ENCODE measurements at places on chromosomes 11 and 22.

DNA sequence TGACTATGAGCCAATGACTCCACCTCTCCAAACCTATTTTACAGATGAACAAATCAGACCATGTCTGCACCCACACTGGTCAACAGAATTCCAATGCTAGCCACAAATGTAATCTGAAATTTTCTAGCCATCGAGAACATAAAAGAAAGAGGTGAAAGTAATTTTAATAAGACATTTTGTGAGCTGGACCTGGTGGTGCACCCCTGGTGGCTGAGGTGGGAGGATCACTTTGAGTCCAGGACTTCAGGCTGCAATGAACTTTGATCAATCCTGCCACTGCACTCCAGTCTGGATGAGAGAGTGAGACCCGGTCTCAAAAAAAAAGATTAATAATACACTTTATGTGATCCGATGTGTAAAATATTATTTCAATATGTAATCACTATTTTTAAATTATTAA, 9.4 kb upstream of the RNF185 start:
- H3K4me3 ChIP-seq = no peak overlapping the region
- H3K36me3 ChIP-seq = no peaks in the 10 kb centered on the region
- H3K27ac ChIP-seq = no peak overlapping the region
- no peaks in the 10 kb centered on the region for H3K27me3 ChIP-seq
- H3K4me1 ChIP-seq = no peaks in the 10 kb centered on the region

- no peak for DNase-seq
- H3K27ac ChIP-seq = no peak overlapping the region
- H3K4me3 ChIP-seq = no peak overlapping the region
- H3K4me1 ChIP-seq = no peaks in the 10 kb centered on the region
- H3K36me3 ChIP-seq = no peaks in the 10 kb centered on the region
Measured at GRCh38 chr11:1442163-1442562, 44.4 kb downstream of the MOB2 start.

DNA sequence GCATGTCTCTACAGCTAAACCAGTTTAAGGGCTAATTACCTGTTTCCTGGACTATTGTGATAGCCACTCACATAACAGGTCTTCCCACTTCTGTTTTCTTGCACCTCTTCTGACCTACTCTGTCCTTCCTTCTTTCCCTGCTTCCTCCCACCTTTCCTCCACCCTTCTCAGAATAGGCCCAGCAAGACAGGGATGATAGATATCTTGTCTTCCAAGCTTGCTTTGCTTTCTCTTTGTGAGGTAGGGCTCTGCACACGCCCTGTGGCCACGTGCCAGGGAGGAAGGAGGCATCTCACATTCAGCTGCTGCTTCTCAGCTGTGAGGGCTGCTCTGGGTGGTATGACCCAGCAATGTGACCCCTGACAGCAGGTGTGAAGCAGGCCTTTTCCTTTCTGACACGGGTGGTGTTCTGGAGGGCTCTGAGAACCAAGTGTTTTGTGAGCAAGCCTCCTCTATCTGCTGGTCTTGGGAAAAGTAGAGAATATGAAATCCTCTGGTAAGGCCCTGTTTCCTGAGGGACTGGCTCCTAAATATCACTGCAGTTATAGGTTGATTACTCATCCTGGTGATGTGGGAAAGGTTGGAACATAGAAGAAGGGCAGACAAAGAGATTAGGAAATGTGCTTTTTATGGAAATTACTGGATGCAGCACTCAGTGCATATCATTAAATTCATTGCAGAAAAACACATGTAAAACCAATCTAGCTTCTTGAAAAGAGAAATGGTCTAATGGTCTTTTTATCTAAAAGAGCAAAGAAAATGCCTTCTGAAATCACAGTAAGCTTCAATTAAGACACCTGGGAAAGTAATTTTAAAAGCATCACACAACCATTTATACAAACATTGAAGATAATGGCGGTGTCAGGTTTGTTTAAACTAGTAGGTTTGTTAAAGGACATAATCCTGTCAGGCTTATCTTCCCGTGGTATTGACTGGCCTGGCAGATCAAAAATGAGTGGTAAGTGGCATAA, 8.5 kb downstream of the AMOTL1 start:
- no peak for DNase-seq
- H3K4me3 ChIP-seq = no peak overlapping the region
- peaks cover 24% of the 10 kb centered on the region for H3K27me3 ChIP-seq
- no peak overlapping the region for H3K27ac ChIP-seq
- H3K4me1 ChIP-seq = peaks cover 20% of the 10 kb centered on the region
- H3K36me3 ChIP-seq = no peaks in the 10 kb centered on the region

GRCh38 chr11:130694488-130695045, 221.7 kb downstream of the SNX19 start:
- no peak overlapping the region for H3K27ac ChIP-seq
- no peak overlapping the region for H3K4me3 ChIP-seq
- no peaks in the 10 kb centered on the region for H3K27me3 ChIP-seq

DNA sequence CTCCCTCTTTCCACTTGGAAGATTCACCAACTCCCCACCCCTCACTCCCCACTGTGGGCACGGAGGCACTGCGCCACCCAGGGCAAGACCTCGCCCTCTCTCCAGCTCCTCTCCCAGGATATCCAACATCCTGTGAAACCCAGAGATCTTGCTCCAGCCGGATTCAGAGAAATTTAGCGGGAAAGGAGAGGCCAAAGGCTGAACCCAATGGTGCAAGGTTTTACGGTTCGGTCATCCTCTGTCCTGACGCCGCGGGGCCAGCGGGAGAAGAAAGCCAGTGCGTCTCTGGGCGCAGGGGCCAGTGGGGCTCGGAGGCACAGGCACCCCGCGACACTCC, 397 bp upstream of the CD44 start:
- H3K27ac ChIP-seq = peak overlapping the region; percentile 94
- peaks cover 41% of the 10 kb centered on the region for H3K4me1 ChIP-seq
- no peak for DNase-seq
- H3K4me3 ChIP-seq = peak overlapping the region; percentile 87
- peaks cover 33% of the 10 kb centered on the region for H3K36me3 ChIP-seq

DNA sequence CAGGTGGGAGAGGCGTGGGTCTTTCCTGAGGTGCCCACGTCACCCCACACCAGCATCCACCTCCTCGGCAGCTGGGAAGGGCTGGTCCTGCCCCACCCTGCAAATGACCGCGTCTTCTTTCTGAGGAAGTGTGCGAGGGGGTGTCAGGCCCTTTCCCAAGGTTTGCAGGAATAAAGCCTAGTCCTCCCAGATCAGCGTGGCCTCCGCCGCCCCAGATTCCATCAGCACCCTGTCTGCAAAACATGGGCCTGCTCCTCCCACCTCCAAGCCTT, 14.4 kb upstream of the SLC39A13 start:
- no peaks in the 10 kb centered on the region for H3K36me3 ChIP-seq
- no peaks in the 10 kb centered on the region for H3K27me3 ChIP-seq
- DNase-seq = no peak
- no peak overlapping the region for H3K4me3 ChIP-seq

DNA sequence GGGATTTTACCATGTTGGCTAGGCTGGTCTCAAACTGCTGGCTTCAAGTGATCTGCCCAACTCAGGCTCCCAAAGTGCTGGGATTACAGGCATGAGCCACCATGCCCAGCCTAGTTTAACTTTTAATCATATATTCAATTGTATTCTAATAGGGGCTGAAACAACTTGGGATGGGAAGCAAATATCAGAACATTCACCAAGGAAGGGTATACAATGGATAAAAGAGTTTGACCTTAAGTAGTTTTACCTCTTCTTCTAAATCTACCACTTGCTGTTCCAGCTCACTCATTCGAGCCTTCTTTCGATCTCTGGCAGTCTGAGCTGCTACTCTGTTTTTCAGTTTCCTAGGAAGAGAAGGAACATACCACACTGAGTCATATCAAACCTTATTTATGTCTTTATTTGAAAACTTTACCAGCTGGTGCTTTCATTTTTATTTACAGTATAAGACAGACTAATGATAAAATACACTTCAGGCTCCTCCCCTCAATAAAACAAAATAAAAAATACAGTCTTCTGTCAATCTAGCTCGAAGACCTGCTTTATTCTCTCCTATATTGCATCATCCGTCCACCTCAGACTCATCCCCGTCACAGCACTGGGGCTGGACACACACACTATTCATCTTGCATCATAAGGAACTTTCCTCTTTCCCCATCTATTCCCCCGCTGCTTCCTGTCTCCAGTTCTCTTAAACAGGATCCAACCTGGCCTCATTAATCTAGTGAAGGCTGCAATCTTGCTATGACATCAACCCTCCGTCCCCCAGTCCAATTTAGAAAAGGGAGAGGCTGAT, 1.4 kb downstream of the XBP1 start:
- peaks cover 58% of the 10 kb centered on the region for H3K4me1 ChIP-seq
- no peak for DNase-seq
- peak overlapping the region; percentile 95 for H3K4me3 ChIP-seq
- H3K36me3 ChIP-seq = peaks cover 64% of the 10 kb centered on the region
- H3K27ac ChIP-seq = peak overlapping the region; percentile 98
- H3K27me3 ChIP-seq = no peaks in the 10 kb centered on the region

DNA sequence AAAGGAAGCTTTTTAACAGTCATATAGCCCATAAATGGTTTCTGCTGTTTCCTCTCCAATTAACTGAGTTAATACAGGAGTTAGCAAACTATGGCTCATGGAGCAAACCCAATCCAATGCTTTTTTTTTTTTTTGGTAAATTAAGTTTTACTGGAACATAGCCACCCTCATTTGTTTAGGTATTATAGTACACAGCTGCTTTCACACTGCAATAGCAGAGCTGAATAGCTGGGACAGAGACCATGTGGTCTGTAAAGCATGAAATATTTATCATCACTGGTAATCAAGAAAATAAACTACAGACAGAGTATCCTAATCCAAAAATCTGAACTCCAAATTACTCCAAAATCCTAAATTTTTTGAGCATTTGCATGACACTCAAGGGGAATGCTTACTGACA, 53.7 kb downstream of the RDX start:
- peaks cover 13% of the 10 kb centered on the region for H3K4me1 ChIP-seq
- no peaks in the 10 kb centered on the region for H3K27me3 ChIP-seq
- peaks cover 30% of the 10 kb centered on the region for H3K36me3 ChIP-seq
- no peak overlapping the region for H3K27ac ChIP-seq
- DNase-seq = no peak

GRCh38 chr11:120340529-120340928, 4.3 kb downstream of the ARHGEF12 start:
- H3K36me3 ChIP-seq = no peaks in the 10 kb centered on the region
- H3K27ac ChIP-seq = no peak overlapping the region
- DNase-seq = no peak
- peaks cover 47% of the 10 kb centered on the region for H3K4me1 ChIP-seq

GRCh38 chr22:38938925-38939324, 18.5 kb upstream of the APOBEC3A start:
- H3K27me3 ChIP-seq = peaks cover 10% of the 10 kb centered on the region
- DNase-seq = no peak
- H3K27ac ChIP-seq = no peak overlapping the region
- H3K4me3 ChIP-seq = no peak overlapping the region
- H3K36me3 ChIP-seq = no peaks in the 10 kb centered on the region
- peaks cover 25% of the 10 kb centered on the region for H3K4me1 ChIP-seq

GRCh38 chr11:12624595-12624994, 49.6 kb upstream of the TEAD1 start:
- H3K27me3 ChIP-seq = peaks cover 4% of the 10 kb centered on the region
- H3K27ac ChIP-seq = no peak overlapping the region
- DNase-seq = no peak
- H3K4me1 ChIP-seq = no peaks in the 10 kb centered on the region

DNA sequence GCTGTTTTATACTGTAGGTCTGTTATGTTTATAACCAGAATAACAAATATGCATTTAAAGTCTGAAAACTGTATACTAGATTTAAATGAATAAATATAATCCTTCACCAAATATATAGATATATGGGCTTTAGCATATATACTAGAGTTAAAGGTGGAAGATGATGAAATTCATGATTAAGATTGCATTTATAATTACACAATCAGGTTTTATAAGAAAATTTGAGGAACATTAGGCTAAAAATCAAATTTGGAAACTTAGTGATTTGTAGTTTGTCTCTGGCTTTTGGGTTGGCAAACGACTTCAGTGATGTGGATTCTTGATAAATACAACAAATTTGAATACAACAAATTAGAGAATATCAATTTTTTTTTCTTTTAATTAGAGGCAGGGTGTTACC, 10.0 kb downstream of the BCL2L13 start:
- DNase-seq = no peak
- no peak overlapping the region for H3K4me3 ChIP-seq
- H3K36me3 ChIP-seq = peaks cover 7% of the 10 kb centered on the region
- H3K27me3 ChIP-seq = no peaks in the 10 kb centered on the region

DNA sequence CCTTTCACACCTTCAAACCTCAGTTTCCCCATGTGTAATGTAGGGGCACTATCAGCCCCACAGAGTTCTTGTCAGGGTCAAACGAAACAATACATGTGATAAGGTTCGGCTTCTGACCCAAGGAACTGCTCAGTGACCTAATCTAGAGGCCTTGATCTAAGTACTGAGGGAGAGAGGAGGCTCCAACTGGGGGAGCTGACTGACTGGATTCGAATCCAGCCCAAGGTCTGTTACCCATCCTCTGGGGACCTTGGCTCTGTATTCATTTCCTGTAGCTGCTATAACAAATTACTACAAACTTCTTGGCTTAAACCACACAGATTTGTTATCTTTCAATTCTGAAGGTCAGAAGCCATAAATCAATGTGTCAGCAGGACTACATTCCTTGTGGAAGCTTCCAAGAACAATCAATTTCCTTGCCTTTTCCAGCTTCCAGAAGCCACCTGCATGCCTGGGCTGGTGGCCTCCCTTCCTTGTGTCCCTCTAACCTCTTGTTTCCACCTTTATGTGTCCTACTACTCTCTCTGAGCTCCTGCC, 10.7 kb upstream of the ANAPC15 start:
- peaks cover 6% of the 10 kb centered on the region for H3K4me1 ChIP-seq
- no peak for DNase-seq
- peaks cover 9% of the 10 kb centered on the region for H3K27me3 ChIP-seq
- H3K4me3 ChIP-seq = no peak overlapping the region

GRCh38 chr11:31478223-31478590, 31.2 kb downstream of the IMMP1L start:
- no peaks in the 10 kb centered on the region for H3K36me3 ChIP-seq
- no peaks in the 10 kb centered on the region for H3K27me3 ChIP-seq
- H3K27ac ChIP-seq = no peak overlapping the region
- DNase-seq = no peak
- no peaks in the 10 kb centered on the region for H3K4me1 ChIP-seq
- H3K4me3 ChIP-seq = no peak overlapping the region

DNA sequence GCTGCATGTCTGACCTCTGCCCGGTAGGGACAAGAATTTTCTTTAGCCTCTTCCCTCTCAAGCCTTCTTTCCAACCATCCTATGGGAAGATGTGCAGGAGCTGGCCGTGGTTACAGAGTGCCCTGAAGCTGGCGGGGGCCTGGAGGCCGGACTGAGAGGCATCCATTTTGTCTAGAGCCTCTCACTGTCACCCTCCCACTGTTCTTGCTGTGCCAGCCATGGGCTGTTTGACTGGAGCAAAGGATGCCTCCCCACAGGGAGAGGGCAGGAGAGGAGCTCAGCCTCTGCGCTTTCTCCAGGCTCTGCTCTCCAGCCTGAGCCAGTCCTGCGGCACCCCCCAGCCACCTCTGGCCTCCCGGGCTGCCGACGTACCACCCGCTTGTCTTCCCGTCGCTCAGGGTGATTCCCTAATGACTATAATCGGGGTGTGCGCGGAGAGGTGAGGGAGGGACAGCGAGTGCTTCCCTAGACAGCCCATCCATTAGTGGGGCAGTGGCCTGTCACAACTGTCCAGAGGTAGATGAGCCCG, 123.8 kb downstream of the NECTIN1 start:
- peaks cover 3% of the 10 kb centered on the region for H3K27me3 ChIP-seq
- no peak overlapping the region for H3K27ac ChIP-seq
- H3K4me3 ChIP-seq = no peak overlapping the region
- H3K36me3 ChIP-seq = no peaks in the 10 kb centered on the region
- DNase-seq = no peak

GRCh38 chr22:19719050-19719482, 4.3 kb upstream of the GP1BB start:
- H3K4me1 ChIP-seq = peaks cover 8% of the 10 kb centered on the region
- no peak overlapping the region for H3K27ac ChIP-seq
- H3K27me3 ChIP-seq = peaks cover 46% of the 10 kb centered on the region

Measured in activated CD4-positive, alpha-beta T cell treated with anti-CD3 and anti-CD28 coated beads, Interleukin-2, amount 10 ng/mL, durations not matched to agents 7 days and 5 days (primary cell).